ENCODE measurements at places on chromosomes 11 and 22.

DNA sequence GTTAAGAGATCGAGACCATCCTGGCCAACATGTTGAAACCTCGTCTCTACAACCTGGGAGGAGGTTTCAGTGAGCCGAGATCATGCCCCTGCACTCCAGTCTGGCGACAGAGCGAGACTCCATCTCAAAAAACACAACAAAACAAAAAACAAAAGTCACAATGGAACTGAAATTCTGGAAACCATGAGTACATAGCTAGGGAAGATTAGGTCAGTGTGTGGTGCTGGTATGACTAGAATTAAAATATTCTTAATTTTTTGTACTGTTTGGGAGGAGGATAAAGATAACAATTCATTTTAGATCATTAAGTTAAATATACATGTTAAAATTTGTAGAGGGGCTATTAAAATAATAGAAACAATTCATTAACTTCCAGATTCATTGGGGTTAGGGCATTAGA, 344.4 kb downstream of the TBC1D22A start:
- DNase-seq, result no peak

DNA sequence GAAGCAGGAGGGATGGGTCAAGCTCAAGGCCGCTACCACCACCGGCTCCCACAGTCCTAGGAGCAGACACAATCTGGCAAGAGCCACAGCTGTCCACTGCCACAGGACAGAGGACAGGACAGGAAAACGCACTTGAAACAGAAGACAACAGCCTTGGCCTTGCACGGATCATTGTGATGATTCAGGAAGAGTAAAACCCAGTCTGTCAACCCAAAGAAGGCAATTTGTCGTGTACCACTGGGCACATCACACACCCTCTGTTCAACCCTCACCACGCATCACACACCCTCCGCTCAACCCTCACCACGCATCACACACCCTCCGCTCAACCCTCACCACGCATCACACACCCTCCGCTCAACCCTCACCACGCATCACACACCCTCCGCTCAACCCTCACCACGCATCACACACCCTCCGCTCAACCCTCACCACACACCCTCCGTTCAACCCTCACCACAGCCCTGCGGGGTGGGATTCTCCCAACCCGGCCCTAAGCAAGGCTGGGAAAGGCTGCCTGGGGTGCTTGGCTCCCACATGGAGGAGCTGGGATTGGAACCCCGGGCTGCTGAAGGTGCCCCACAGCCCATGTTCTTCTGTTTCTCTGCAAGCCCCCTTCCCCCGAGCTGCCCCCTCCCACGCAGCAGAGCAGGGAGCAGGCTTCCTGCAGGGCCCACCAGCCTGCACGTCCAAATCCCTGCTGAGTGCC, 11.3 kb upstream of the CDC42BPG start:
- no peak for DNase-seq

DNA sequence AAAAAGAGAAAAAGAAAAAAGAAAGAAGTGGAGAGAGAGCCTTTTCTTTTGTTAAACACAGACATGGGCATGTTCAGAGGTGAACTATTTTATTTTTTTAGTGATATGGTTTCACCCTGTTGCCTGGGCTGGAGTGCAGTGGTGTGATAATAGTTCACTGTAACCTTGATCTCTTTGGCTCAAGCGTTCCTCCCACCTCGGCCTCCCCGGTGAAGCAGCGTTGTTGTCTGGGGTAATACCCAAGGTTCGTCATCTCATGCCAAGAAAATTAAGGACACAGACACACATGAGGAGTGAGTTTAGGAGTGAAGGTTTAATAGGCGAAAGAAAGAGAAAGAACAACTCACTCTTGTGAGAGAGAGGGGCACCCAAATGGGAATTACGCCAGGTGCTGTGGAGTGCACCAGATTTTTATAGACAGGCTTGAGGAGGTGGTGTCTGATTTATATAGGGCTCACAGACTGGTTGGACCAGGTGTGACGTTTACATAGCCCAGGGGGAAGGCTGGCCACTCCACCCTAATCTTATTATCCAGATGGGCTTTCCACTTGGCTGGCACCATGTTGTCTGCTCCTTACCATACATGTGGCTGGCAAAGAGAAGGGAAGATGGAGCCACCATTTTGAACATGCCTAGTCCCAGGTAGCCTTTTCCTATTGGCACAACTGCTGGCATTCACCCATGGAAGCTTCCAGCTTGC, 42.3 kb downstream of the GRAMD1B start:
- no peak for DNase-seq

- DNase-seq, result no peak
Observed at GRCh38 chr22:23196165-23196564, 15.9 kb downstream of the BCR start.

- DNase-seq, result no peak
Observed at GRCh38 chr11:538431-539051, 1.2 kb downstream of the LRRC56 start.

- DNase-seq, result no peak
Observed at GRCh38 chr11:110689306-110689705, 22.9 kb downstream of the ARHGAP20 start.

GRCh38 chr11:46049325-46049897, 71.8 kb downstream of the PHF21A start:
- no peak for DNase-seq

- no peak for DNase-seq
Observed at GRCh38 chr11:119846374-119846773, 117.4 kb upstream of the NECTIN1 start.

DNA sequence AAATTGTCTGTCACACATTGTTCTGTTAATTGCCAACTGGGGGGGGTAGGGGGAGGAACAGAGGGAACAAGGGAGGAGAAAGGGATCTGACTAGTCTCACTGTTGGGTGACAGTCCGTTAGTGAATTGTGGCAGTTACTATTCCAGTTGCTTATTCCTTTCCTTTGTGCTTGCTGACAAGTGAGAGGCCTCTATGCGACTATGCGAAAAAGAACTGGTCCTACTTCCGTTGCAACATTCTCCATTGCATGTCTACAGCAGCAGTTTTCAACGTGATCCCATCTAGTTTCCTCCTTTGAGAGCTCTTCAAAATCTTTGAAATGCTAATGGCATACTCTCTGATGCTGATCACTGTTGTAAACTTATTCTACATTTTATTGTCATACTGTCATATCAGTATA, 672.2 kb downstream of the LRRC4C start:
- no peak for DNase-seq

DNA sequence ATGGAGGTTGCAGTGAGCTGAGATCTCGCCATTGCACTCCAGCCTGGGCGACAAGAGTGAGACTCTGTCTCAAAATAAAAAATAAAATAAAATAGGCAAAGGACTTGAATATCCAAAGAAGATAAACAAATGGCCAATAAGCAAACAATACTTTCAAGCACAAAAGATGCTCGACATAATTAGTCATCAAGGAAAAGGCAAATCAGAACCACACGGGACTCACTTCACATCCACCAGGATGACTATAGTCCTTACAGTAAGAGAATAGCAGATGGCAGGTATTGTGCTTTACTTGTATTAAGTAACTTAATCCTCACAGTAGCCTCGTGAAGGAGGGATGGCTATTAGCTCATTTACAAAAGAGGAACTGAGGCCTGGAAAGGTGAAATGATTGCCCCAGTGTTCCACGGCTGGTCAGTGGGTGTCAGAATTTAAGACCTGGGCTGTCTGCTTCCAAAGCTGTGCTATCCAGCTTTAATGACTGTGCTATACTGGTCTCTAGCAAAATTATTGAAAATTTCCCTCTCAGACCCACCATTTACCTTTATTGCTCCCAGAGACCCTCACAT, 40.2 kb upstream of the RBFOX2 start:
- DNase-seq, result no peak

- DNase-seq, result no peak
Observed at GRCh38 chr22:21074102-21074715, 28.5 kb downstream of the LRRC74B start.

DNA sequence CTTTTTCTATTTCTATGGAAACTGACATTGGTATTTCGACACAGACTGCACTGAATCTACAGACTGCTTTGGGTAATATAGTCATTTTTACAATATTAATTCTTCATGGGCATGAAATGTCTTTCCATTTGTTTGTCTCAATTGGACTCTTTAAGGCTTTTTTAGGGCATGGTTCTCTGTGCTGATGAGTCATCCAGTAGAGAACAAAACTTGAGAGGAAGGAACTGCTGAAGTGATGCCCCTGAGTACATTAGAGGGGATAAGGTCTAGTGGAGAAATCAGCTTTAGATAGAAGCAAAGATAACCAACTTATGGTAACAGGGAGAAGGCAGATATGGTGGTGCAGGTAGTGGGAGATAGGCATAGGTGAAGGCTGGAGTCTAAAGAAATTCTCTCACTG, 25.1 kb downstream of the TSG101 start:
- DNase-seq, result no peak

DNA sequence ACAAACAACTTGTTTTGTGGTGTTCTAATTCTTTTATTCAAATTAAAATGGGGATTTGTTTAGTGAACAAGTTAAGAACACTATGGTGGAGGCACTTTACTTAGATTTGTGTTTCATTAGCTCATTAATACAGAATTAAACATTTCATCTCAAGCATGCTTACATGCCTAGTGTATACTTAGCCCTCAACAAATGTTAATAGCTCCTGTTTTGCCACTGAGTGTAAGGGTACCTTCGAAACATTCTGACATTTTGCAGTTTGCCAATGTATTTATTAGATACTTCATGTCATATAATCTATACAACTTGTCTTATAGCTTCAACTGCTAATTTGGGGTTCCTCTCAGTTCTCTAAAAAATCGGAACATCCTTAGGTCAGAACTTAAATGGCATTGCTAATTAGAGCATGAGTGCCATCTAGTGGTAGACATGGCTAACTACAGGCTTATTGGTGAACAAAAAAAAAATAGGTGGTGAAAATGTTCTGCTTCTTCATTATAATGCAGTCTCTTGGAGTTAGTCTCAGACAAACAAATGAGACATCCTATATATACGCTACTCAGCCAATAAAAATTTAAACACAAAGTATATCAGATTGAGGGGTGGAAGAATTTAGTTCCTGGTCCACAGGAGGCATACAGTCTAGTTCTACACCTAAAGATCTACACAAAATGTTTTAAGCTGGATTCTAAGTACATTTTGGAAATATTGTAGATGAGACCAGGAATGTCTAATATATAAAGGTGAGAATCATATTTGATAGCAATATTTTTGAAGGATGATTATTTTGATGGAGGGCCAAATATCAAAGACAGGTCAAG, 4.9 kb upstream of the CNTN5 start:
- no peak for DNase-seq

DNA sequence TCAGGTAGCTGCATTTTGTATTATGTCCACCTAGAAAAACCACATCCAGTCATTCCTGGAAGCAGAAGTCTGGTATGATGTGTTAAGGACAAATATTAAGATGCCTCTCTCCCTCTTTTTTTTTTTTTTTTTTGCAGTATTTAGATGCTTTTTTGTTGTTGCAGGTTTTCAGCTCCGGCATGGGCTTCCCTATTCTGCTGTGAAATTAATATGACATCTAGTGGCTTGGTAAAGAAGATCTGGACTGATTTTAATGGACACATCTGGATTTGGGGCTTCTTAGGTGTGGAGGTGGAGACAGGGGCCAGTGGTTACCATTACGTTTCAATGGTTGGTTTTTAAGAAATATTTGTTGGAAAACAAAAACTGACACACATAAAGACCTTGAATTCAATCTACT, 47.5 kb upstream of the RASSF10 start:
- no peak for DNase-seq

GRCh38 chr11:113045146-113045545, 83.9 kb downstream of the NCAM1 start:
- no peak for DNase-seq

- no peak for DNase-seq
Observed at GRCh38 chr11:111633248-111633647, 31.0 kb downstream of the SIK2 start.

- DNase-seq, result no peak
Observed at GRCh38 chr22:42389143-42389542, 43.1 kb downstream of the NFAM1 start.

DNA sequence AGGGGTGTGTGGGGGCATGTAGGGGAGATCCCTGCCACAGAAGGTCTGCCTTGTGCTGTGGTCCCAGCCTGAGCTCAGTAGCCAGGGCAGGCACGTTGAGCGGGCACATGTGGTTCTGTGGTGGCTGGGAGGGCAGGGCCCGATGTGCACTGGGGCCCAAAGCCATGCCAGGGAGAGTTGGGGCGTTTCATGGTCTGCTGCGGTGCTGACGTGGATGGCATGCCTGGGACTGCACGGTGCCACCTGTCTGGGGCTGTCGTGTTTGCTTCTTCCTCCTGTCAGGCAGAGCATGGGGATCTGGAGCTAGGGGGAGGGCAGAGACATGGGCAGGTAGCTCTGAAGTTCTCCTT, 19.3 kb downstream of the PPIL2 start:
- DNase-seq, result no peak

- no peak for DNase-seq
Observed at GRCh38 chr11:60498853-60499252, 6.3 kb downstream of the MS4A12 start.

- no peak for DNase-seq
Observed at GRCh38 chr22:17319546-17319945, 49.7 kb upstream of the CECR2 start.

DNA sequence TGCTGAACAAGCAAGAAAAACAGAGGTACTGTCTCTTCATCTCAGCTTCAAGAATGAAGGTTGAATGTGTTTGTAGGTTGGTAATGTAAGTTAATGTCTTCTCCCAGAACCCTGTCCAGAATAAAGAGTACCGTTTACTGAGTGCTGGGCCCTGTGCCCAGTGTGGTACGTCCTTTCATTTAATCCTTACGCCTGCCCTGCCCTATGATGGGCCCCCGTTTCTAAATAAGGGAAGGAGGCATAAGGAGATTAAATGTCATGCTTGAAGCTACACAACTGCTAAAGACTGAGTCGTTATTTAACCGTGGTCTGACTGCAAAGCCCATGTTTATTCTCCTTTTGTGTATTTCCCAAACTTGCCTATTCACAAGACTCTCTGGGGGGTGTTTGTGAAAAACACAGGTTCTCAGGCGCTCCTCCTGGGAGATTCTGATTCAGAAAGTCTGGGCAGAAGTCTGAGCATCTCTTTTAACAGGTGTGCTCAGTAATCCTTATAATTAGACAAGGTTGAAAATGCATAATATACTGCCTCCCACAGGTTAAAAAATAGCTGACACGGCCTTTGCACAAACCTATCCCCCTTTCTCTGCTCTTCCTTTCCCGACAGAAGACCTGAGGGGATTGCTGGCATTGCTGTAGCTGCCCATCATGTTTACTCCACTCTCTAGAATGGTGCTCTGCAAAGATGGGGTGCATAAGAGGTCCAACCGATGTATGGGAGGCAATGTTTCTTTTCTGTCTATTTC, 56.3 kb upstream of the ZBTB44 start:
- no peak for DNase-seq

Data from right renal cortex interstitium (tissue), 3 donors.